ENCODE measurements at places on chromosomes 6 and 20. TPM values are rescaled to one million over a fixed set of nuclear protein-coding genes. Genes with fewer than 3 reads are reported as not detected.

Gene GNMT
- not detected for total RNA-seq

Gene LTA
- 0.10 TPM for total RNA-seq

Gene LIN28B
- total RNA-seq = 1.8 TPM

Gene SRSF12
- 1.0 TPM for total RNA-seq

Gene GPX5
- not detected for total RNA-seq

Gene PTK6
- 2.7 TPM for total RNA-seq

Gene C20orf144
- total RNA-seq = 0.13 TPM

Gene MMP24OS
- 87.0 TPM for total RNA-seq

Gene CRYBG1
- 0.61 TPM for total RNA-seq

Gene TMEM74B
- total RNA-seq = 3.1 TPM

Gene KCNB1
- 0.51 TPM for total RNA-seq

Gene IMPG1
- not detected for total RNA-seq

Gene ENPP4
- 0.29 TPM for total RNA-seq

Gene NMBR
- total RNA-seq = not detected

Gene OR2H2
- not detected for total RNA-seq

Gene CHD6
- total RNA-seq = 10.9 TPM

Gene GPR6
- not detected for total RNA-seq

Gene EFCAB8
- total RNA-seq = not detected

Gene WFDC5
- total RNA-seq = not detected

Gene ARFGEF3
- 0.59 TPM for total RNA-seq

Gene BEND6
- 0.88 TPM for total RNA-seq

Gene EYA2
- 3.0 TPM for total RNA-seq

Gene RXRB
- total RNA-seq = 18.4 TPM

Gene BMP2
- 0.64 TPM for total RNA-seq

Data from A549 treated with RU486 at 1 μM for 4 hours (cell line).